ENCODE measurements at places on chromosomes 5 and 9.

GRCh38 chr5:11890777-11891176 is 13.5 kb downstream of the CTNND2 start:
- no peak for DNase-seq

- DNase-seq, result no peak
Observed at GRCh38 chr5:77101298-77101697, 14.2 kb upstream of the ZBED3 start.

GRCh38 chr5:151612689-151613427 is 21.7 kb upstream of the FAT2 start:
- DNase-seq, result peak; percentile 37

DNA sequence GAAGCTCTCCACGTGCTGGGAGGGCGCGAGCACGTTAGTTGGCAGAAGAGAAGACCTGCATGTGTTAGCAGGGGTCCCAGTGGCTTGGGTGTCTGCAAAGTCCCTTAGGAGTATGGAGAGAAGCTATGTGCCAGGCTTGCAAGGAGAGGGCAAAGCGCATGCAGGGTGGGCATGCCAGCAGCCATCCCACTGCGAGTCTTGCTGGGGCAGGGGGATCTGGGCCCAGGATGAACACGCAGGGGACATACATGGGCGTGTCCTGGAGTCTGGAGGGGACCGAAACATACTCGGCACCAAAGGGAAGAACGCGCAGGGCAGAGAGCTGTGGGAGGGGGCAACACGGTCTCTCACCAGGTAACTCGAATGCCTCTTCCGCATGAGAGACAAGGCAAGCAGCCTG is 43.6 kb upstream of the IPPK start:
- no peak for DNase-seq

- DNase-seq, result no peak
Observed at GRCh38 chr9:114240647-114241558, 82.0 kb upstream of the ORM1 start.

DNA sequence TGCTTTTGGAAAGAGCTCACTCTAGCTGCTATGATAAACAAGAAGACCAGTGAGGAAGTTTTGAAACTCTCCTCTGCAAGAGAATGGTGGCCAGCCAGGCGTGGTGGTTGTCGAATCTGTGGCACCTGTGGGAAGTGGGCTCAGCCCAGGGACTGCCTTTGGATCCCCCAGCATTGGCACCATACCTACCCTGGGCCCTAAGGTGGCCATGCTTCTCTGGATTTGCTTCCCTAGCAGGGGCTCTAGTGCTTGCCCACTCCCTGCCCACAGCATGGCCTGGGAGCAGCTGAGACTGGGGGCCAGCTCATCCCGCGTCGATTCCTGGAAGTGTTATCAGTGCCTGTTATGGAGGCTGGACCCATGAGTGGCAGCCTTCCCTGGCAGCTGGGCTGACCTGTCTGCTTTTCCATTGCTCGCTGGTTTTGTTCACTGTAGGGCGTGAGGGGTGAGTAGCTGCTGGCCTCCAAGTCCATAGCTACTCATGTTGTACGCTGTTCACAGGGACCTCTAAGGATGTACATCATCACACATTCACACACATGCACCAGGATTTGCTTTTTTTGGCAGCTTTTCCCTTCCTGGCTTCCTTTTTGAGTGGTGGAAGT is 2.3 kb downstream of the SLC22A4 start:
- DNase-seq, result no peak

DNA sequence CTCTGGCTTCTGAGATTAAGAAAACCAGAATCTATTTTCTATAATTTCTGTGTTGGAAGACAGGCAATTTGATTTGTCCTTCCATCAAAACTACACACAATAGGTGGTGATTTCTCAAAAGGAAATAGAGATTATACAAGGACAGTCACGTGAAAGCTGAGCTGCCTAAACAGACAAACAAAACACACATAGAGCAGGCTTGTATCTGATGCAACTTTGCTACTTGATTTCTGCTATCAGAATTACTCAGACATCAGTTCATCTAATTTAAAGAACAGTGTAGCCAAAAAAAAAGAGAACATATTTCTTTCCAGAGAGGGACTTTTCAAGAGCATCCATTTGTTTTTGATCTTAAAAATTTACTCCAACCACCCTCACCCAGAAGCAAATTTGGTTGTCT is 2128.3 kb upstream of the C9orf72 start:
- no peak for DNase-seq

GRCh38 chr9:109108318-109108717 is 11.4 kb downstream of the TMEM245 start:
- DNase-seq, result no peak

DNA sequence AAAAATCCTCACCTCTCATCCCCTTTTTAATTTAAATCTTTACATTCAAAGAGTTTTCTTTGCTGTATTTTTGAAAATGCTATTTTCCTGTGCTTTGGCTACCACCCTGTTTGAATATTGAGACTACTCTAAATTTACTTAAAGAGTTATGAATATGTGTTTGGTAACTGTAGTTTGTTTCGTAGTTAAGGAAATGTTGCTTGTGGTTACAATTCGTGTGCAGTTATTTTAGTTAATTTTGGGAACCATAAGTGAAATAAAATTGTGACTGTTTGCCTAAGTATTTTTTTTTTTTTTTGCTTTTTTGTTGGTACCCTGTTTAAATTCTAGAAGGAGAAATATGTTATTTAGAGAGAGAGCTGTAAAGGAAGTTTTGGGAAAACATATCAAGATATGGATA is 78.7 kb downstream of the XRCC4 start:
- DNase-seq, result no peak

DNA sequence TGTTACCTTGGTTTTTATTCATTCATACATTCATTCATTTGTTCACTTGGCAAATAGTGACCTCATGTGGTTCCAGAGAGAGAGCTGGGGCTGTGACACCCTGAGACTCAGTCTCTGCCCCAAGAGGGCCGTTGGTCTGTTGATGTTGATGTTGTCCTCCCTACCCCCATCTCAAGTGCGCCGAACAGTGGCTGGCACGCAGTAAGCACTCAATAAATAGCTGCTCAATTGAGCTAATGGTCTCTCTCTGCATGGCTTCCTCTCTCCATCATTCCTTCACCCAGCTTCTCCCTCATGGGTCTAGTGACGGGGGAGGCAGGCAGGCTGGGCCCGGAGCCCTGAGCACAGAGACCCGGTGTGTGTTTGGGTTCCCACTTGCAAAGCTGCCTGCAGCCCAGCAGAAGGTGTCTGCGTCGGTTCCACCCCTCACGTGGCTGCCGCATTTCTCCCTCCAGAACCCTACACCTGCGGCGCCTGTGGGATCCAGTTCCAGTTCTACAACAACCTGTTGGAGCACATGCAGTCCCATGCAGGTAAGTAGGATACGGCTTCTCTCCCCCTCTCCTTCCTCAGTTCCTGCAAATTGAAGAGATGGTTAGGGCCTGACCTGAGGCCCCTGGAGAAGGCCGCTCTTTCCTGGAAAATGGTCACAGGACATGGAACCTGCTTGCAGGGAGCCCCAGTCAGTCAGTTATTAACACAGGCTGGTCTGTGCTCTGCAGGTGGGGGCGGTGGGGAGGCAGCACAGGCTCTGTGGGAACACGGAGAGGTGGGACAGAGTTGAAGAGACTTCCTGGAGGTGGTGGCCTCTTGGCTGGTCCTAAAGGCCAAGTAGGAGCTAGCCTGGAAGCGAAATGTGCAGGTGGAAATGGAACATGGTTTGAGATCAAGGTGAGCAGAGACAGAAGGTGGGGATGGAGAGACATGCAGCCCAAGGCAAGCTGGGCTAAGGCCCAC is 42.0 kb downstream of the AMBP start:
- no peak for DNase-seq

DNA sequence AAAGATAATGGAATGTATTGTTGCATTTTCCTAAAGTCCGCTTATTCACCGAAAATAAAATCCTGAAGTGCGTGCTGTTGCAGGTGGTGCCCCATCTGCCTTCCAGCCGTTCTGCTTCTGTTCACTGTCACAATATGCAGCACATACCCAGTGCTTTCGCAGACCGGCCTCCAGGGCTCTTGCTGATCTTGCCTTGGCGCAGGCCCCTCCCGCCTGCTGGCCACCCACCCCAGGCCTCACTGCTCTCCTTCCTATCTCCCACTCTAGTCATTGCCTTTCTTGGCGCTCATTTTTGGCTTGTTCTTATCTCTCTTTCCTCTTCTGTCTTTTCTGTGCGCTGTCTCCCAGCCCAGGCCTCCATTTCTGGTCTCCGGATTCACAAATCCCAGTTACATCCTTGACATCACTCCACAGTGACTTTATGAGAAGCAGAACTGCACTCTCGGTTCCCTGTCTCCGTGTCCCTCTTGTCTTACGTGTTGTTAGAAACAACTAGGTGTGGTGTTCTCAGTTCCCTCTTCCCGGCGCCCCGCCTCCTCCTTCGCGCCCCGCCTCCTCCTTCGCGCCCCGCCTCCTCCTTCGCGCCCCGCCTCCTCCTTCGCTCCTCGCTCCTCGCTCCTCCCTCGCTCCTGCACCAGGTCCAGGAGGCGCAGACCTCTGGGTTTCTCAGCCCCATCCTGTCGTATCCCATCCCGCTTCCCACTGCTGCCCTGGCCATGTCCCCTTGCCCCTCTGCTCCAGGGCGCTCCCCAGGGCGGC is 201.7 kb upstream of the OTULINL start:
- no peak for DNase-seq

DNA sequence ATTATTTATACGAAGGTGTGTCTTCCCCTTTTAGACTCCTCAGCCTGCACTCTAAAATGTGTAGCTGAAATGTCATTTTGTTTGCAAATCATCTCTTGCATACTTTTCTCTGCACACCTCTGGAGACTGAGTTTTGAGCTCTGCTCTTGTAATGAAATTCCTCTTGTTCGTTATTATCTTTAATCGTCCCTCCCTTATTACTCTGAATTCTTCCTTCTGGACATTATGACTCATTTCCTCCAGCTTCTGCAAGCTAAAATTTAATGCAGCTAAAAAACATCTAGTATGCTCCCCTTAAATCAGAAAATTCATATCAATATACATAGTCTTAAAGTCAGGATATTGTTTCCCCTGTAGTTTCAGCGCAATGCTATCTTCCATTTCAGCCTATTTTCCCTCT is 13.5 kb downstream of the ISL1 start:
- no peak for DNase-seq

DNA sequence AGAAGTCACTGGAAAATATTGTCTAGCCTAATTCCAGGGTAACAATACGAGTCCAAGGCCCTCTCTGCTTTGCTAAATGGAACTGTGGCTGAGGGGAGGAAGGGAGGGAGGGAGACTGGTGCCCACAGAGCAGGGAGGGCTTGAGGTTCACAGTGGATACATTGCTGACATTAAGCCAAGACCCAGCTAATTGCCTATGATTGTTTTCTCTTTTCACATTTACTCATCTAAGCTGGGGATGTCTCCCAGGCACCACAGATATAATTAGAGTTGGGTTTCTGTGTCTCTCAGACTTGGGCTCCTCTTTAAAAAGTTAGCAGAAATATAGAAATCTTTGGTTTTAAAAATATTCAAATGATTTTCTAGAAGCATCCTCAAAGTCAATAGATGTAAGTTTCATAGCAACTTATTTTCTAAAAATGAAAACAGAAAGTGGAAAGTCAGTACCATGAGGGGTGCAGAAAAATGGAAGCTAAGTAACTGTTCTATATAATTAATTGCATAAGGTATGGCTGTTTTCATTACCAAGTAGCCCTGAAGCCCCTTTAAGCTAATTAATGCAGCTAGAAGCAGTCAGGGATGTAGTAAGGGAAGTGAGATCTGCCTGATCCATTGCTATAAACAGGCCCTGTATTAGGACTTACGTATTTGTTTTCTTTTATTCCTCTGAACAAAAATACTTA is 259.8 kb downstream of the NDUFS4 start:
- no peak for DNase-seq

DNA sequence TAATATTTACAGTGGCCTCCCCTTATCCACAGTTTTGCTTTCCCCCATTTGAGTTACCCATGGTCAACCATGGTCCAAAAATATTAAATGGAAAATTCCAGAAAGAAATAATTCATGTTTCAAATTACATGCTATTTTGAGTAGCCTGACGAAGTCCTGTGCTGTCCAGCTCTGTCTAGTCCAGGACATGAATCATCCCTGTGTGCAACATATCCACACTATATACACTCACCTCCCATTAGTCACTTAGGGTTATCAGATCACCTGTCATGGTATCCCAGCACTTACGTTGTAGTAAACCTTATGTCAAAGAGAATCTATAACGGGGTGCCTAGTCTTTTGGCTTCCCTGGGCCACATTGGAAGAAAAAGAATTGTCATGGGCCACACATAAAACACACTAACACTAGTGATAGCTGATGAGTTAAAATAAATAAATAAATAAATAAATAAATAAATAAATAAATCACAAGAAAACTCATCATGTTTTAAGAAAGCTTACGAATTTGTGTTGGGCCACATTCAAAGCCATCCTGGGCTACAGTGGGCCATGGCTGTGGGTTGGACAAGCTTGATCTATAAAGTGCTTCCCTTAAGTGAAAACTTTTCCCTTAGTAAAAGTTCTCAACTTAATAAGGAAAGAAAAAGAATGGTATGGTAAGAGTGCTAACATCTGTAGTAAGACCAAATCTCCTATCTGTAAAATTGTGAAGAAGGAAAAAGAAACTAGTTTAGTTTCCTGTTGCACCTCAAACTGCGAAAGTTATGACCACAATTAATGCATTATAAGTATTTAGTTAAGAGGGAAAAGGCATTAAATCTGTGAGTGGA is 15.9 kb upstream of the OMD start:
- DNase-seq, result no peak

GRCh38 chr5:150140830-150141229 is 14.8 kb downstream of the PDGFRB start:
- no peak for DNase-seq

DNA sequence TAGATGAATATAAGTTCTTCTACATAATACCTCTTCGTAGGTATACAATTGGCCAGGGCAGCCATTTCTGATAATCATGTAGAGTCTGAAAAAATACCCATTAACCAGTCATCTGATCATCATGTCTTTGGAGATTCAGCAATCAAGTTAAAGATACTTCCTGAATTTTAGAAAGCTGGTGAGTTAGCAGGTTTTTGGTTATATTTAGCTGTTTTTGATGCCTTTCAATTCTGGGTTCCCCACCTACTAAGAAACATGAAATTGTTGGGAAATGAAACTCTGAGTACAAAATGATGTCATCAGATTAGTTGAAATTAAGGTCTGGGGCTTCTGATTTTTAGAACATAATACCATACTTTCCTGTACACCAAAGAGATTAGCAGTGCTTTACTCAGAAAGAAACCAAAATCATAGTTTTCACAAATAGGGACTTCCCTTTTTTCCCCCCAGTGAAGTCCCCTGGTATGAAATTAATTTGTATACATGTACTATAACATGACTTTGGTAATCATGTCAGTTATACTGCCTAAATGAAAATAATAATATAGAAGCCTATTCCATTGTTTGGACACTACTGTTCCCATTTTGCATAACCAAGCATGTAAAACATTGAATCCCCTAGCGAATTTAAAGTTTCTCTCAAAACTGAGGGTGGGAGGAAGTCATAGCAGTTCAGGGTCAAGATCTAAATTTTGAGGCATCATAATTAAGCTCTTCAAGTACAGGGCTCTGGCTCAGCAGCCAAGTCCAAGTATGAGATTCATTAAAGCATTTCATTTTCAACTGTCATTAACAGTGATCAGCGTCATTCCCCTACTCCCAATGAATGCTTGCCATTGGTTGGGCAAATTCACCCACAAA is 17.9 kb downstream of the PRLR start:
- DNase-seq, result no peak
